ENCODE measurements at places on chromosomes 4 and X.

GRCh38 chr4:168708108-168708507 is 211.3 kb downstream of the PALLD start:
- DNase-seq: no peak

- DNase-seq: peak; percentile 85
These were observed 101.2 kb upstream of the KLF3 start for GRCh38 chr4:38562751-38563198.

DNA sequence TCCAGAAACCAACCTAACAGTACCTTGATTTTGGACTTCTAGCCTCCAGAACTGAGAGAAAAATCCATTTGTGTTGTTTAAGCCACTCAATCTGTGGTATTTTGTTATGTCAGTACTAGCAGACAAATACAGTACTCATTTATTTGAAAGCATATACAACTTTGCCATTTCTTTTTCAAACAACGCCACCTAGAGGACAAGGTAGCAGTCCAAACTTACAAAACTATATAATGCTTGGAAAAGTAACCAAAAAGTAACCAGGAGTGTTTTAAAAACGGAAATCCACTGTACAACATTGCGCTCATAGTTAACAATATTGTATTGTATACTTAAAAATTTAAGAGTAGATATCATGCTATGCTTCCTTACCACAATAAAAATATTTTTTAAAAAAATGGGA is 37.0 kb upstream of the FGF13 start:
- peak; percentile 22 for DNase-seq

DNA sequence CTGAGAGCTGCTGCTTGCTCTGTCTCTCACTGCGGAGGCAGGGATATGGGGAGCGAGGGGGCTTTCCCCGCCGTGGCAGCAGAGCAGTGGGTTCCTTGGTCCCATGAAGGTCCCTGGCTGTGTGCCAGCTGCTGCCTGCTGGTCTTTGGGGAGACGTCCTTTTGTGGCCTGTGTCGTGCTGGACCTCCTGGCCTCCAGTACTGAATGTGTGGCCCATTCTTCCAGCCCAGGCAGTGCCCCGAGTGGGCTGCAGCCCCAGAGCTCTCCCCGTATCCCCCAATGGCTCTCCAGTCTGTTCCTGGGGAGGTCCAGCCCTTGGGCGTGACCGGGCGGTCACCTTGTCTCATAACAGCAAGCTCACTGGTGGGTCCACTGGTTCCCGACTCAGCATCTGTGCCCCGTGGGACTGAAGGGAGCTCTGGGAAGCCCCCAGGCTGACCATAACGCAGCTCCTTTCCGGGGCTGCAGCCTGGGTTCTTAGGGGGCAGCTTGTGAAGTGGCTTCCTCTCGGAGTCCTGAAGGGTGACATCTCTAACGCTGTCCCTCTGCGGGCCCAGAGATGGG is 115.6 kb downstream of the SMIM20 start:
- no peak for DNase-seq
